ENCODE measurements at places on chromosomes 16 and 17.

GRCh38 chr16:53511403-53512280 is 8.6 kb upstream of the AKTIP start:
- no peak for DNase-seq

DNA sequence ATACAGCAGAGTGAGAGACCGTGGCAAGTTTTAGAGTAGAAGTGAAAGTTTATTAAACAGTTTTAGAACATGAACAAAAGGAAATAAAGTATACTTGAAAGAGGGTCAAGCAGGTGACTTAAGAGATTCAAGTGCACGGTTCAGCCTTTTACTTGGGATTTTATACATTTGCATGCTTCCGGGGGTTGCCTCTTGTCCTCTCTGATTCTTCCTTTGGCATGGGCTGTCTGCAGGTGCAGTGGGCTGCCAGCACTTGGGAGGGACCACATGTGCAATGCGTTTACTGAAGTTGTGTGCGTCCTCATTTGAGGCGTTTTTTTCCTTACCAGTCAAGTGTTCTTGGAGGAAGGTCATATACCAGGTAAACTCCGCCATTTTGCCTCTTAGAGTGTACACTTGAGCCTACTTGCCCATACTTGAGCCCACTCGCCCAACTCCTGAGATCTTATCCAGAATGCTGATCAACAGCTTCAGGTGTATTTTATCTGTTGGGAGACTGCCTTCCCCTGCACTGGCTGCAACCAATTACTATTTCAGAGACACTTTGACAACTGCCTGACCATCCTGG is 195.2 kb downstream of the IRX5 start:
- no peak for DNase-seq

GRCh38 chr16:88951501-88951900 is 25.5 kb downstream of the CBFA2T3 start:
- DNase-seq = no peak

GRCh38 chr16:68116256-68116867 is 31.2 kb downstream of the NFATC3 start:
- DNase-seq = no peak

- DNase-seq = no peak
These were observed 64.2 kb upstream of the ZNF469 start for GRCh38 chr16:88318521-88318920.

DNA sequence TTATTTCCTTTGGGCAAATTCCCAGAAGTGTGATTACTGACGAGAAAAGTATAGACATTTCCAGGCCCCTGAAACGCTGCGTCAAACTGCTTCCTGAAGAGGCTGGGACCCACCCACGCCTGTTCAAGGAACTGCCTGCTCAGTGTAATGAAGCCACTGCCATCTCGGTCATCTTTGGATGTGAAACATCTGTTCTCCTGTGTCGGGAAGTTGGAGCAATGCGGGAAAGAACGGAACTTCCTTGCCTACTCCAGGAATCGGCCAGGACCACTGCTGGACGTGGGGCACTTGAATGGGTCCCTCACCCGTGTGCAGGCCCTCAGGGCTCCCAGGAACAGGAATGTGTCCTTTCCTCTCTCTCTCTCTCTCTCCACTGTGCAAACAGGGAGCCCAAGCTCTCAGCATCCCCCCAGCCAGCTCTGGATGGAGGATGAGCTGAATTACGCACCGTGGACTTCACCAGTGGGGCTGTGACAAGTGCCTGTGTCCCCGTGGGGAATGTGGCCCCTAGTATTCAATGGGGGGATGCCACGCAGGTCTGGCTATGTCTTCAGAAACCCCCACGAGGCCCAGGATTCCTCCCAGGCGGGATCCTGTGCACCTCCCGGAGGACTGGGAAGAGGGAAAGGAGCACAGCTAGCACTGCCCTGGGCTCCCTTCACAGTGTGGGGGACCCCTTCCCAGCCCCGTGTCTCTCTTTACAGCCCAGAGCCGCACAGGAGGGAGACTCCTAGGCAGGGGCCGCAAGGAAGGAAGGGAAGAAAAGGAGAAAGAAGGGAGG is 18.3 kb upstream of the LITAF start:
- DNase-seq = no peak

DNA sequence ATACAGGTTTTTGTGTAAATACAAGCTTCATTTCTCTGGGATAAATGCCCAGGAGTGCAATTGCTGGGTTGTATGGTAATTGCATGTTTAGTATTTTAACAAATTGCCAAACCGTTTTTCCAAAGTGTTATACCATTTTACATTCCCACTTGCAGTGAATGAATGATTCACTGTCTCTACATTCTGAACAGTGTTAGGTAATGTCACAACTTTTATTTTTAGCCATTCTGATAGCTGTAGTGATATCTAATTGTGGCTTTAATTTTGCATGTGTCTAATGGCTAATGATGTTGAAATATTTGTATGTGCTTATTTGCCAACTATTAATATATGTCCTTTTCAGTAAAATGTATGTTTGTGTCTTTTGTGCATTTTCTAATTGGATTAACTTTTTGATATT is 156.9 kb upstream of the CES5A start:
- DNase-seq = no peak

- DNase-seq = no peak
These were observed 29.9 kb downstream of the SHCBP1 start for GRCh38 chr16:46591257-46591656.

- DNase-seq = no peak
These were observed 53.5 kb downstream of the TNFRSF13B start for GRCh38 chr17:16918443-16918842.

DNA sequence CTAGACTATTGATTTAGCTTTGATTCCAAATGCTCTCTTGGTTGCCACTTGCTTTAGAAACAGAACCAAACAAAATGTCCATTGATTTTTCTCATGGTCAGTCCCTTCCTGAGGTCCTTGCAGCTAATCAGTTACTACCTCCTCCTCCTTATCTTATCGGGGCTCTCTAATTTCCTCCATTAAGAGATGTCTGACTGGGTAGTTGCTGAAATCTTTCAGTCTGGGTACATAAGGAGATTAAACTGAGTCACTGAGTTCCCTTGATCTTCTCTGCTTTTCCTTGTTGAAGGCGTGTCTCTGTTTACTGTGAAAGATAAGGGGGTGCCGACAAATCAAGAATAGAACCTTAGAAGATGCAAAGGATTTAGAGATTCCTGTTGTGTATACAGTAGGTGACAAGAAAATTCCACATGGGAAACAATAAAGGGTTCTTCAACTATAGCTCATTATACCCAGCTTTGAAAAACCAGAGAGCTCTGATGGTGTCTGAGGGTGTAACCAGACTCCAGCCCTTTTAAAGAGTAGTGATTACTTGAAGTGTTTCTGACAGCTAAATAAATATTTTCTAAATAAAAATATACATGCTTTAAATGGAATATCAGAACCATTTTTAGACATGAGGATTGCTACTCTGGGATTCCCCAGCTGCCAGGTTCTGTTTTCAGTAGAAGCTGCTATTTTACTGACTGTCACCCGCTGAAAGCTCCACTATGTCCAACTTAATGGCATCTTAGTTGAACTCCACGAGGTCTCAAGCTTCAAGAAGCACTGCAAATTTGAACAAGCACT is 791.3 kb upstream of the SOX9 start:
- no peak for DNase-seq

GRCh38 chr16:53549970-53550690 is 47.1 kb upstream of the AKTIP start:
- peak; percentile 58 for DNase-seq

DNA sequence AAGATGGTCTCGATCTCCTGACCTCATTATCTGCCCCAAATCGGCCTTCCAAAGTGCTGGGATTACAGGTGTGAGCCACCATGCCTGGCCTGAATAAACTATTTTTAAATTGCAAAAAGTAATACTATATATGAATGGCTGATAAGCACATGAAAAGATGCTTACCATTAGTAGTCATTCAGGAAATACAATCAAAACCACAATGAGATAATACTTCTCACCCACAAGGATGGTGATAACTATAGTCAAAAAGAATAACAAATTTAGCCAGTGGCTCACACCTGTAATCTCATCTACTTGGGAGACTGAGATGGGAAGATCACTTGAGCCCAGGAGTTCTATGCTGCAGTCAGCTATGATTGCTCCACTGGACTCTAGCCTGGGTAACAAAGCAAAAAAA is 2.4 kb upstream of the TACO1 start:
- DNase-seq = no peak

DNA sequence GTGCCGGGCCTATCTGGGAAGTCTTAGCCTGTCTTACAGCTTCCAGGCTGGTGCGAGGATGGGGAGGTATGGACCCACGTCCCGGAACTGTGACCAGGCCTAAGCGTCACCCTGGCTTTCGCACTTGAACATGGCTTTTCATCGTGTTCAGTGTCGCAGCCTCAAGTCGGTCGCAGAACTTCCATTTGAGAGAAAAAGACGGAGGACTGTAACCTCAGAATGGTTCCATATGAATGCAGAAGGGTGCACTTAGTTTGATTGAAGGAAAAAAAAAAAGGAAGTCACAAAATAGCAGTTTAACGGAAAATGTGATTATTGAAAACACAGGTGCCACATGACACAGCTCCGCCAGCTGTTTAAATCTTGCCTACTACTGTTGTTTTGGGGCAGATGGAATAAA is 30.2 kb upstream of the JPT2 start:
- DNase-seq = no peak

GRCh38 chr17:70072546-70073309 is 2.3 kb upstream of the KCNJ16 start:
- no peak for DNase-seq

- DNase-seq = no peak
These were observed 2.7 kb downstream of the RUSF1 start for GRCh38 chr16:31505483-31505882.

DNA sequence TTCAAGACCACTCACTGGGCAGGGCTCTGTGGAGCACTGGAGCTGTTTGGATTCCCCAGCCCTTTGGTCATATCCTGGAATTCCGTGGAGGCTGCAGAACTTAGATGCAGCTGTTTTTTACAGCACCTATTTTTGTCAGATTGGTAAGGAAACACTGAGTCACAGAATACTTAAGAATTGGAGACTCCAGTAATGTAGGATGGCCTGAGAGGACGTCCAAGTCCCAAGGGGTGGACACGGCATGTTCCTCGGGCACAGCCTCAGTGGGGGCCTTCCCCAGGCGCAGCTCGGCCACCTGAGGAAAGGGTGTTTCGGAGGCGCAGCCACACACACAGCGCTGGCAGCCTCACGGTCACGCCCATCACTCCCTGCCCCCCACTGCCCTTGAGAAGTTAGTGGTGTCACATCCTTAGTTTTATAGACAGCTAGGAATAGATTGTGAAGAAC is 14.8 kb downstream of the PLD6 start:
- no peak for DNase-seq

DNA sequence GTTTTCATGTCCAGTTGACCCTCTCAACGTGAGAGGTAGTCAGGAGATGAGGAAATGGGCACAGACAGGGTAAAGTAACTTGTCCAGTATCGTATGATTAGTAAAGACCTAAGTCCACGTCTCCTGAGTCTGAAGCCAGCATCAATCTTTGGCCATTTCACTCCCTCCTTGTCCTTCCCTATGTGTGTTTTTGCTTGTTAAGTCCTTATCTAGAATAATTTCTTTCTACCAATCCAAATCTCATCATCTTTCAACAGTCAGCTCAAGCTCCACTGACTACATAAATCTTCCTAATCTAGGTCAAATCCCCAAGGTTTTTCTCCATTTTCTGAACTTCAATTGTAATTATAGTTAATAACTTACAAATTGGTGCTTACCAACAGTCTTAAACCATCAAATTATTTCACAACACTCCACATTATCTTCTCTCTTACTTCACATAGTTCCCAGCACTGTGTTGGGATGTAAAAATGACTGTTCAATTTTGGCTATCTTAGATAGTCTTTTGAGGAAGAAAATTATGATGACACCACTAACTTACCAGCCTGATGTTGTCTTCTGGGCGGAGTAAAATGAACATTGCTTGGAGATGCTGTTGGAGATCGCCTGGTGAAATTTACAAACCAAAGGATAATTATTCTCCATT is 72.3 kb upstream of the CORO6 start:
- DNase-seq = no peak

- DNase-seq = no peak
These were observed 6.7 kb downstream of the CLEC16A start for GRCh38 chr16:10951026-10951425.

- peak; percentile 24 for DNase-seq
These were observed 58.6 kb upstream of the TNRC6A start for GRCh38 chr16:24670623-24671454.

GRCh38 chr17:9941305-9941704 is 36.2 kb upstream of the RCVRN start:
- no peak for DNase-seq

DNA sequence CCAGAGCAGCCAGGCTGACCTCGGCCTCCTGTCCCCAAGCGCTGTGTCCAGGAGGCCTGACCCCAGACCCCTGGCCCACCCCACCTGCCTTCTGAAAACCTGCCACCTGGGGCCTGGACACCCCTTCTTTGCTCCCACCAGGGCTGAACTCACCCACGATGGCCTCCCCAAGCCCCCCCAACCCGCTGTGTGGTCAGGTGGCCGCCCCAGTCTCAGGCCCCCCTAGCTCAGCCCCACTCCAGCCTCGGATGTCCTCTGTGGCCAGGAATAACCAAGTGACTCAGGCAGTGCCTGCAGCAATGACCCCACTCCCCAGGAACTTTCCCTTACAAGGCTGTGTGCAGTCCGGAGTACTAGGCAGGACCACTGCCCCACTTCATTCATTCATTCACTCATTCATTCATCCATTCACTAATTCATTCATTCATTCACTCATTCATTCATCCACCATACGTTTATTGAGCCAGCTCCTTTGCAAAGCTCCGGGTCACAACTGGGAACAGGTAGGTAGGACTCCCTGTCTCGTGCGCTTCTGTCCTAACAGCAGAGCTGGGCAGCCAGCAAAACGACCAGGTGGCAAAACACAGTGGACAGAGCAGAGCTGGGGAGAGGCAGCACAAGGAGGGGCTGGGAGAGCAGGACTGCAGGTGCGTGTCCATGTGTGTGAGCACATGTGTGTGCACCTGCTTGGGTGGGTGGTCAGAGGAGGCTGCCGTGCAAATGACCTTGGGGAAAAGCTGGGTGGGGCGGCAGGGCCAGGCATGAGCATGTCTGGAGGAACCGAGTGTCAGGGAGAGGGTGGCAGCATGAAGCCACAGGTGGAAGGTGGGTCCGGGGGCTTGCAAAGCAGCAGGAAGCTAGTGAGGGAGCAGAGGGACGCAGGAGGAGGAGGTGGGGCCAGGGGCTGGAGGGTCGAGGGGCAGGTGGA is 75.8 kb upstream of the CBX4 start:
- no peak for DNase-seq

GRCh38 chr17:27593232-27593856 is 37.6 kb upstream of the LGALS9 start:
- DNase-seq = no peak

Measured in NCI-H187 (cell line).